ENCODE measurements at places on chromosomes 6 and 20.

DNA sequence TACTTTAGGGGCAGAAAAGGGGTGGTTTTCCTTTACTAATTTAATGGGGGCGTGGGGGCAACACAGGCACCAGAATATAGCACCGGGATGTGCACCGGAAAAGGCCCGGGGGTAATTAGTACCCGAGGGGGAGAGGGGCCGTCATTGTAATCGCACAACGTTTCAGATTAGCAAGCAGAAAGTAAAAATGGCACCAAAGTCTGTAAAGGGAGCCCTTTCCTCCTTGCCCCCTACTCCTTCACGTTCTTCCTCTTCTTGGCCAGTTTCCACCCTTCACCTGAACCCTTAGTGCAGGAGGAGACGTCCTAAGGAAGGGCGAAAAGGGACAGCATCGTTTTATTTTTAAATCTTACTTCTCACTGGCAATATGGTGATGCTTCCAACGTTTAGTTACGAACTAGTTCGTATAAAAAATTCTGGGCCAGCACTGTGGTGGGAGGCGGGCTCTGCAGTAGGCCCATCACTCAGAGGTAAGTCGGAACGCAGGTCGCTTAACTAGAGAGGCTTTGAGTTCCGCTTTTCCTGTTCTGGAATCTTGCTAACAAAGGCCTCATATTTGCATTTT is 742 bp upstream of the CEP85L start:
- DNase-seq = no peak

GRCh38 chr20:57649617-57650015 is 29.4 kb upstream of the ZBP1 start:
- DNase-seq = no peak

DNA sequence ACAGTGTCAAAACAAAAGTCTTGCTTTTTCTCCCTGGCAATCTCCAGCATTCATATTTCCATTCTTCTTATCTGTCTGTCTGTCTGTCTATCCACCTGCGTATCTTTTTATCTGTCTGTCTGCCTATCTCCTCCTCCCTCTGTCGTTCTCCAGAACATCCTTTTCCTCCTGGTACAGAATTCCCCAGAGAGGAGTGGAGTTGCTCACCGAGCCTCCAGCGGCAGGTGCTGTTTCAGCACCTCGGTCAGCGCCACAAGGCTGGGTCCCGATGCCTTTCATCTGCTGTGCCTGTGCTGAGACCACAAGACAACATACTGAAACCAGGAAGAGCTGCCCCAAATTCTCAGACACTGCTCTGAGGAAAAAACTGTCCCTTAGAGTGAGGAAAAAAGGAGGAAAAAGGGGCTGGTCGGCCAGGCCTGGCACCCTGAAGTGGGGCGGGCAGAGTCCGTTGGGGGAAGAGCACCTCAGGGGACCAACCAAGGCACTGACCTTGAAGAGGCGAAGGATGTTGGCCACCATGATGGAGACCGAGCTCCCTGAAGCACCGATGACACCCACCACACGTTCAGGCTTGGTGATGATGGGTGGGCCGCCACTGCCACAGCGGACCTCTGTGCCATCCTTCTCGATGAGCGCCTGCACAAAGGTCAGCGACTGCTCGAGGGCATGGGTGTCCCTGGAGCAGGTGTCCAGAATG is 13.3 kb downstream of the GRM4 start:
- no peak for DNase-seq

DNA sequence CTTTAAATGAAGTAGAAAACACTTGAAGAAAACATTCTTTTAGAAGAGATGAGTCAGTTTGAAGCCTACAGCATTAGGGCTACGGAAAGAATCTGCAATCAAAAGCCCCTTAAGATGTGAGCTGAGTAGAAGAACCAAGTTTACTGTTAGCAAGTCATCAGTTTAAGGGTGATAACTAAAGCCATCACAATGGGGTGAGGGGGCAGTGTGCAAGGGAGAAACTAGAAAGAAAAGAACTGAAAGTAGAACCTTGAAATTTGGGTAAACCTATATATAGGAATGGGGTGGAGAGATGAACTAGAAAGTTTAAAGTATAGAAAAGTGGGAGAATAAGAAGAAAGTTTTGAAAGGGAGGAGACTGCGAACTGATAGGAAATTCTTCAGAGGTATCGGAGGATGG is 212.9 kb downstream of the COL19A1 start:
- no peak for DNase-seq

- DNase-seq = no peak
Observed at GRCh38 chr6:170471491-170471890, 81.6 kb downstream of the PSMB1 start.

Measured in effector memory CD4-positive, alpha-beta T cell (primary cell).